ENCODE measurements at places on chromosomes 7 and 10.

GRCh38 chr10:130354573-130354954 lies 218.4 kb downstream of the GLRX3 start:
- DNase-seq = no peak

DNA sequence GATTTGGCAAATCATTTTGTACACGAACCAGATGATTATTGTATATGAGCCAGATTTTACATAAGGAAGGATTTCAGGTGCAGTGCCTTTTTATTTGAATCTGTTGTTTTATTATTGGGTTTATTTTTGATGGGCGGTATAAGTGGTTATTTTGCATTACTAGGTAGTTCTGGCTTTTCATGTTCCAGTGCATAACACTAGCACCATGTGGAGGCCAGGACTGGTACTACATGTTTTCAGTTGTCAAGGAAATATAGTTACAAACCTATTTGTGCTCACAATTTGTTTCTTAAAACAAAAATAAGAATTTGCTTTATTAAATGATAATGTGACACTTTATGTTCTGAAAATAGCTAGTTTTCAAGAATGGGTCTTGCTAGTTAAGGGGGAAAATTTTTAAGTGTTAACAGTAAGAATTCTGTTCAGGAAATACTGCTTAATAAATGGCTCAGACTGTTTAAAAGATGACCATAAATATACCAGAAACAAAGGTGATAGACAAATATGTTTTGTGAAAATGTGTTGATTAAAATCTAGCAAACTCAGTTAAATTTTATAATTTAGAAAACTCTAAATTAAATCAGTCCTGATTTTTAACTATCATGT lies 7.1 kb upstream of the SEMA3E start:
- no peak for DNase-seq

- DNase-seq = no peak
Observed at GRCh38 chr10:44935201-44935965, 24.2 kb upstream of the RASSF4 start.

- DNase-seq = no peak
Observed at GRCh38 chr7:1640376-1641172, 29.5 kb upstream of the ELFN1 start.

Measured in CD4-positive, alpha-beta T cell treated with Interleukin-10 for 1 hour (primary cell).